ENCODE measurements at places on chromosomes 12 and 14. TPM values are rescaled to one million over a fixed set of nuclear protein-coding genes. Genes with fewer than 3 reads are reported as not detected.

DNA sequence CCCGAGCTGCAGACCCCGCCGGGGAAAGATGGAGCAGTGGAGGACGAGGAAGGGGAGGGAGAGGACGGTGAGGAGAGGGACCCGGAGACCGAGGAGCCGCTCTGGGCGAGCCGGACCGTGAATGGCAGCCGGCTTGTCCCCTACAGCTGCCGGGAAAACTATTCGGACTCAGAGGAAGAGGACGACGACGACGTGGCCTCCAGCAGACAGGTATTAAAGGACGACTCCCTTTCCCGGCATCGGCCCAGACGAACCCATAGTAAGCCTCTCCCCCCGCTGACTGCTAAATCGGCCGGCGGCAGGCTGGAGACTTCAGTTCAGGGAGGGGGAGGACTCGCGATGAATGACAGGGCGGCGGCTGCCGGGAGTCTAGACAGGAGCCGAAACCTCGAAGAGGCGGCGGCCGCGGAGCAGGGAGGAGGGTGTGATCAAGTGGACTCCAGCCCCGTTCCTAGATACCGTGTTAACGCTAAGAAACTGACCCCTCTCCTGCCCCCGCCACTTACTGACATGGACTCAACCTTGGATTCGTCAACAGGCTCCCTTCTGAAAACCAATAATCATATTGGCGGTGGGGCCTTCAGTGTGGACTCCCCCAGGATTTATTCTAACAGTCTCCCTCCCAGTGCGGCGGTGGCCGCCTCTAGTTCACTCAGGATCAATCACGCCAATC lies 962 bp downstream of the LEMD3 start:
- peak; percentile 55 for DNase-seq

DNA sequence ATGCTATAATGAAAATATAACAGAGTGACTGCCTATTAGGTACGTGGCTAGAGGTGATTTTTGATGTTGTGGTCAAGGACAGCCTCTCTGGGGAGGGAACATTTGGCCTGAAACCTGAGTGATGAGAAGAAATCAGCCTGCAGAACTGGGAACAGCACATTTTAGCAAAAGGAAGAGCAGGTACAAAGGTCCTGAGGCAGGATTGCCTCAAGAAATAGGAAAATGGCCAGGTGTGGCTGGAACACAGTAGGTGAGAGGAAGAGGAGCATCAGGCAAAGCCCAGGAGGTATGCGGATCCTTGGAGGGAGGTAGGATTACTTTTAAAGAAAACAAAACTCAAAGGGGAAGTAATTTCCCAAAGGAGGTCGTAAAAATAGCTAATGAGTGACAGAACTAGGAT lies 582.9 kb downstream of the MED13L start:
- no peak for DNase-seq

DNA sequence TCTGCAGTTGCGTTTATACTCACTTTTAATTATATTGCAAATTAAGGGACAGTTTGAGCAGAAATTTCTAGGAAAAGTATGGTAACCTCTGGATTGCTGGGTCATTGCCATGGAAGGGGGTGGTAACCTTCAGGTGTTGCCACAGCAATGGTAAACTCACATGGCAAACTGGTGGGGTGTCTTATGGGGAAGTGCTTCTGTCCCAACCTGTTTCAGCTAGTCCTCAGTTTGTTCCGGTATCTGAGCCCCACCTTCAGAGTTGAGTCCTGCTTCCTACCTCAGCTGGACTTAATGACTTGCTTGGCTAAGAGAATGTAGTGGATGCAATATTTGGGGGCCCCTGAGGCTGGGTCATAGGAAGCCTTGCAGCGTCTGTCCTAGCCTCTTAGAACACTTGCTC lies 7.3 kb upstream of the CLMN start:
- DNase-seq, result no peak

Gene OVCH1
- not detected for total RNA-seq

Gene TESPA1
- 342 TPM for total RNA-seq

All from hematopoietic multipotent progenitor cell (in vitro differentiated cells).